ENCODE measurements at places on chromosomes 4 and X. TPM values are rescaled to one million over a fixed set of nuclear protein-coding genes. Genes with fewer than 3 reads are reported as not detected.

GRCh38 chr4:7503559-7504249 is 69.0 kb upstream of the PSAPL1 start:
- DNase-seq, result no peak

RBM46 gene
- polyA plus RNA-seq, result not detected

DNA sequence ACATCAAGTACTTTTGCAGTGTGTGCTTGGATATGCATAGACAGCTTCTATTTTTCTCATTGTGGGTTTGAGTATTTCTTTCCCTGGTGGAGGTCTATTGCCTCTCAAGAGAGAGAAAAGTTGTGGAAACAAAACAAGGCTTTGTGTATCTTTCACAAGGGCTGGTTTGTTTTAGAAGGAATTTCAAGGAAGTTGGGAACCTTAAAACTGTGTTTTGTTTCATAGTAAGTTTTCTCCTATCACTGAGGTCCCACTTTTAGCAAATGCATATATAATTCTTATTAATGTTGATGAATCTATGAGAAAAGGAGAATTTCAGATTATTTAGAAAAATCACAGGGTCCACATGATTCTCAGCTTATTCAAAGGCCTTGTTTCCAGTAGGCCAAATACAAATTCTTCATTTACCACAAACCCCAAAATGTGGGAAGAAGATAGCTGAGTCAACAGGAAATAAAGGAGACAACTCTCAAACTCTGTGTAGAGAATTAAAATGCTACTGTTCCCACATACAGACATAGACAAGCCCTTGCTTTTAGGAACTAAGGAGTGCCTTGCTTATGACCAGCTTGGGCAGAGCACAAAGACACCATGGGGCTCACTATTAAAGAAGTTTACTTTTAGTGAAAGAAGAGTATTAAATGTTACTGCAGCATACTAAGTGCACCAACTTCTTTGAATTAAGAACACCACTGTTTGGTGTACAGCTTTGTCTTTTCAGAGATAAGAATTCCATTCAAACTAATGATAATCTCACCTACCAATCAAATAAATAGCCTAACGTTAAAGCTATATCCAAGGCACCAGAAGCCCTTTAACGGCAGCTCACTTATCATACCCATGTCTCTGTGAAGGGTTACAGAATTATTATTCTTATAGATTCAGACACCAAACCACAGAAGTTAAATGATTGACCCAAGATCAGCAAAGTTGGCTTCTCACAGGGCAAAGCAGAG is 177.4 kb upstream of the LEF1 start:
- no peak for DNase-seq

HAUS3 gene
- polyA plus RNA-seq, result 4.1 TPM

GRCh38 chr4:10877076-10877475 is 192.5 kb upstream of the CLNK start:
- no peak for DNase-seq

GRCh38 chr4:53477038-53477565 is 99.7 kb downstream of the FIP1L1 start:
- DNase-seq, result no peak
